ENCODE measurements at places on chromosomes 4 and X.

DNA sequence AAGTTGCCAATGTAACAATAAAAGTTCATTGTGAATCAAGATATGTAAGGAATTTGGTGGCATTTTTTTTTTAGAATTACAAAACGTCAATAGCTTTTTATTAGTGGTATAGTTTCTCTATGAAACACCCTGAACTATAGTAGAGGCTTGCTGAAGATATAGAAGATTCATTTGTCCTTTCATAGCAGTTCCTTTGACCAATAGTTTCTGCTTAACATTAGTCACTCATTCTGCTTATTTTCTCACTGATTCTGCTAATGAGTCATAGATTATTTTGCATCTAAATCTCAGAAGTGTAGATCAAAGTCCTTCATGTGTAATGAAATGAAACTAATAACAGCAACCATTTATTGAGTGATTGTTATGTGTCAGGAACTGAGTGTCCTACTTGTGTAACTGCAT, 205.0 kb upstream of the TET2 start:
- DNase-seq, result no peak

DNA sequence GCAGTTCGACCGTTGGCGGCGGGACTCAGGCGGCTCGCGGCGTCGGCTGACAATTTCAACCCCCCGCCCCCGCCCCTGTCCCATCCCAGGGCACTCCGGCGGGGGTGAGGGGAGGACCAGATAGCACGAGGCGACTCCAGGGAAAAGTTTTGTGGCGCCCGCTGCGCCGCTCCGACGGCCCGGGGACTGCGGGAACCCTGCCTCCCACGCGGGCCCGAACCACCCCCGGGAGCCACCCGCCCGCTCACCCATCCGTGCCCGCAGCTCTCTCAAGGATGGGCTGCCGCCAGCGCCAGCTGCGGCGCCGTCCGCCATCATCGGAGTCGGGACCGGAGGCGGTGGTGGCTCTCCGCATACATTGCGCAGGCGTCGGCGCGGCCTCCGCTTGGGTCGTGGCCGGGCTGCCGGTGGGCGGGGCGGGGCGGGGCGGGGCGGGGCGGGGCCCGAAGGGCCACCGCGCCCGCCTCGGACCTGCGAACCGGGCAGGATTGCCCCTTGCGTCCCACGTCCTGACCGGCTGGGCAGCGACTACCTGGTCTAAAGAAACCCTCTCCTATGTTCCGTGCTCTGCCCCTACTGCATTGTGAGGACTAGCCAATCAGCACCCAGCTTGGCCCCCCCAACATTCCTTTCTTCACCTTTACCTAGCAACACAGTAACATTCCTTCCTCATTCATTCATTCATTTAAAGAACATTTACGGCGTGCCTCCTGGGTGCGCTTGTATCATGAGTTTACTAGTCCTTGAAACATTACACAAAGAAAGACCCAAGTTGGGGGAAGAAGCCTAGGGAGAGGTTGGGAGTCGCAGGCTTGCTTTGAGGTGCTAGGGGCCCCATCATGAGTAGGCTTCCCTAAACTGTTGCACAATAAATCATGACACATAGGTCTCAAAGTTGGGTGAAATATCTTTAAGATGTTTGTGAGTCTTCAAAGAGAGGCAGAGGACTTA, at the start of gene MAP7D3:
MAP7D3 (minus strand) TSS at position 360 of the 951 bp plus-strand sequence; CDS start at position 318, 42 bp downstream.
- no peak for DNase-seq

DNA sequence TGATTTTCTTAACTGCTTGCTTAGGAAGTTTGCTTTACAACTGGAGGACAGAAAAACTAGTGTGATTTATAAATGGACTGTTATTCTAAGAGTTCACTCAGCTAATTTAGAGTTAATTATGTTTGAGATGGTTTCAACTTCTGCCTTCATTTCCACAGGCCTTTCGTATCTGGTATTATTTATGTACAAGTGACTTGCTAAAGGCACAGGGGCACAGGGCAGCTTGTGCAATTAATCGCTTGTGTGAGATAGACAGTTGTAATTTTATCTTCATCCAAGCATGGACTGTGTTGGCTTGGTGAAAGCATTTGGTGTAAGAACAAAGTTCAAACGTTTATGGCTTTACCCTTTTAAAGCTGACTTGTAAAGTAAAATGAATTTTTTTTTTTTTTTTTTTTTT, 38.3 kb downstream of the GPAT3 start:
- no peak for DNase-seq

DNA sequence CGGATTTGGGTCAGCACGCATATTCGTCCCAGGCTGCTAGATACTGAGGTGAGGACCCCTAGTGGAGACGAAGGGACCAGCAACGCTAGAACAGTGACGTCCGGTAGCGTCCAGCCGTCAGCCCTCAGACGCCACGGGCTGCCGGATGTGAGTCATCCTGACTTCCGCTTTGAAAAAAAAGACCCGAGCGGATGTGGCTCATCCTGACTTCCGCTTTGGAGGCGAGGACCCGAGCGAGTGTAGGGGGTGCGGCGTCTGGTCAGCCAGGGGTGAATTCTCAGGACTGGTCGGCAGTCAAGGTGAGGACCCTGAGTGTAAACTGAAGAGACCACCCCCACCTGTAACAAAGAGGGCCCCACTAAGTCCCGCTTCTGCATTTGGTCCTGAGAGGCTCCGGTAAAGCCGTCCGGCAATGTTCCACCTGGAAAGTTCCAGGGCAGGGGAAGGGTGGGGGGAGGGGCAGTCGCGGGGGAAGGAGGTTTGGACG, at the start of gene MAGEB2:
MAGEB2 (plus strand) TSS at position 207 of the 487 bp plus-strand sequence. CDS start 3,018 bp downstream, outside the sequence.
- no peak for DNase-seq

DNA sequence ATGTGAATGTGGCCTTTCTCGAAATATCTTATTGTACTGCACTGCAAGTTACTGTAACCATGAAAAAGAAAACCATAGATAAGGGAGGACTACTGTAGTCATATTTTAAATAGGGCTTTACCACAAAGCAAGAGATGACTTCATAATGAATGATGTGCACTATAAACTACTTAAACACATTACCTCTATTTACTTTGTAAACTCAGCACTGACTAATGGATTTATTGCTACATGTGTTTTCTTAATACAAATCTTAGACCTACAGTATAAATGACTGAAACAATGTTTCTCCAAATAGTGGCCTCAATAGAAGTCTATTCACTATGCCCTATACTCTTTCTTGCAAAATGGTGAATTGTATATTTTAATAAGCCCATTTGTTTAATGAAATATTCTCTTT, 61.1 kb downstream of the HDX start:
- no peak for DNase-seq

DNA sequence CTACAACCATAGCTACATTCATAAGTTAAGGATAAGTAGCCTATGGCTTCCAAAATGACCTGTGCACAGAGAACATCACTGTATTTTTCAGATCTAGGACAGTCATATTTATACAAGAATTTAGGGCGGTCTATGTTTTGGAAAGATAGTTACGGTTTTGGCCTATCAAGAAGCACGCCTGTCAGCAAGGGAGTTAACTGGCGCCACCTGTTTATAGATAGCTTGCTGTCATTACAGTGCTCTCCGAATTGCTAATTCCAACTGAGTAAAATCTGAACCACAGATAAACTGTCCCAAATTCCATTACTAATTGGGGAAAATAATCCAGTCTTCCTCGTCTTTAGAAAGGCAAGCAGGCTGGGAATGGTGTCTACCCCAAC, 646 bp downstream of the ABCB7 start:
- DNase-seq, result no peak

DNA sequence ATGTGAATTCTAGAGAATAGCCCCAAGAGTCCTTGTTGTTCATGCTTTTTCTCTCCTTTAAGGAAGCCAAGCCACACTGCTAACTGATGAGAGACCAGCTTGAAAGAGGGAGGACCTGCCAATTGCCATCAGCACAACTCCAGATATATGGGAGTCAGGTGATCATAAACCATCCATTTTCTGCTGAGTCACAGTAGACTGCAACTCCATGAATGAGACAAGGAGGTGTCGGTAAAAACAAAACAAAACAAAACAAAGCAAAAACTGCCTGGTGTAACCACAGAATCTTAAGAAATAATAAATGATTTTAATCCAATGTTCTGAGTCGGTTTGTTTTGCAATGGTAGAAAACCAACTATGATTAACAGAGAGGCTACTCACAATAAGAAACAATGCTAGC, 837.3 kb downstream of the PCDH7 start:
- DNase-seq, result no peak

- DNase-seq, result no peak
These were observed 170.9 kb downstream of the FRMPD4 start for GRCh38 chrX:12309040-12309743.

- no peak for DNase-seq
These were observed 8.0 kb downstream of the BGN start for GRCh38 chrX:153502796-153503195.

DNA sequence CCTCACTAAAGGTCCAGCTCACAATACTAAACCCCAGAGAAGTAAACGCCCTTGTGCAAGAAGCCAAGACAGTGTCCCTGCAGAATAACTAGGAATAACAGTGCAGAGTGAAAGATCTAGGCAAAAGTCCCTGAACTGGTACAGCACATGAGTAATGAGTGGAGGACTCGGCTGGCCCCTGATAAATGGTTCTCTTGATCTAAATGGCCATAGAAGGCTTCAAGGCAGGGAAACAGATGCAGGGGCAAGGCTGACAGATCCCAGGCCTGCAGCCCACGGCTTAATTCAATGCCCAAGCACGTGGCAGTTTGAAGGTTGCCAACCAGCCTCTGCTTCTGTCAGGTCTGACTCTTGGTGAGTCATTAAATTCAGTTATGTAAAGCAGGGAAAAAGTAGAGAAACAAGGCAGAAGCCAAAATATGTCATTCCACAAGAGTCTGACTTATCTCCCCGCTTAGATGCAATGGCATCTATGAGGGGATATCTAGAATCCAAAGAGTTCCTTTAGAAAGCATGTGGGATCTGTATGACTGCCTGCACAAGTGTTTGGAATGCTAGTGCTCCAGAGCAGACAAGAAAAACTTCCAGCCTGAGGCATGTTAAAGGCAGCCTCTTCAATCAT, 121.3 kb downstream of the PRDM5 start:
- no peak for DNase-seq

- no peak for DNase-seq
These were observed 259.2 kb downstream of the CFAP299 start for GRCh38 chr4:80594701-80595100.

GRCh38 chrX:121009764-121010163, 24.2 kb upstream of the CT47A1 start:
- no peak for DNase-seq

DNA sequence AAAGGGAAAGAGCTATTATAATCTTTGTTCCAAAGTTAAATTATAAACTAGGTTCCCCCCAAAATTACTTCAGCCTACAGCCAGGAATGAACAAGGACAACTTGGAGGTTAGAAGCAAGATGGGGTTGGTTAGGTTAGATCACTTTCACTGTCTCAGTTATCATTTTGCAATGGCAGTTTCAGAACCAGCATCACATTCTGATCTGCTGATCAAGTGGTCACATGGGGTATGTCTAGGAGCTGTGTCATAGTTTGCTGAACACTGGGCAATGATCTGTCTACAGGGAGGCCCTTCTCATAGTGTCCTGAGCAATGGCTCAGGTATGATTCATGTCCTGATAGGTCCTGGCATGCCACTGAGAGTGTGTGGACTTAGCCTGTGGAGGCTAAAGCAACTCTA, 41.6 kb upstream of the XIAP start:
- no peak for DNase-seq

DNA sequence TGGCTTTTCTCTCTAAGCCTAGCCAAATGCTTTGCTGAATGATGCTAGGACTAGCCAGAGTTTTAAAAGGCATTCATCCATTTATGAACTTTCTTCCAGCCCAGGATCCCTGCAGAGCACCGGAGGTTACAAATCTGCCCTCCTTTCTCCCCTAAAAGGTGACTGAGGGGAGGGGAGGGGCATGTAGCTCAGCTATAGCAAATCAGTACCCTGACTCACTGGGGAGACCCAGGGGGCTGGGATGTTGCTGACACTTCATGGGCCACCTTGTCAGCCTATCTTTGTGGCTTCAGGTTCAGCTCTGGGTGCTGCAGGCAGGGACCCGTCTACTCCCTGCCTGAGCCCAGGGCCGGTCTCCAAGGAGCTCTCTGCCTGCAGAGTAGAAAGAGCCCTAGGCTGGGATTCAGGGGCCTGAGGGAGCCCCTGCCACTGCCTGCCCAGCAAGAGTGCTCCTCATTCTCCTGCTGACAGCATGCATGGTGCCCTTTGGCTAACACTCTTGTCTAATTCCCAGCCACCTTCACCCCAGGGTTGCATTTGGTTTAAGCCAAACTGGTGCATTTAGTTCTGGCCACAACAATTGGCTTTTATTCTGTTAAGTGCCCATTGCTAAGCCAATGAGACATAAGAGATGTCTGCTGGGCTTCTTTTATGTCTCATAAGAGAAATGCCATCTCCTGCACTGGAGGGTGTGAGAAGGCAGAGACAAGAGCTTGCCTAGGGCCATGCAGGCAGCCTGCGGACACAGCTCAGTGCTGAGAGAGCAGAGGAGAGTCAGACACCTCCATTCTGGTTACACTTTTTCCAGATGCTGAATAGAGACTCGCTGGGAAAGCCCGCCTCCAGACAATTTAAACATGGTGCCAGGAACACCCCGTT, 11.9 kb upstream of the UBA6 start:
- no peak for DNase-seq

GRCh38 chr4:8438743-8439142, 1.8 kb downstream of the ACOX3 start:
- DNase-seq, result no peak

DNA sequence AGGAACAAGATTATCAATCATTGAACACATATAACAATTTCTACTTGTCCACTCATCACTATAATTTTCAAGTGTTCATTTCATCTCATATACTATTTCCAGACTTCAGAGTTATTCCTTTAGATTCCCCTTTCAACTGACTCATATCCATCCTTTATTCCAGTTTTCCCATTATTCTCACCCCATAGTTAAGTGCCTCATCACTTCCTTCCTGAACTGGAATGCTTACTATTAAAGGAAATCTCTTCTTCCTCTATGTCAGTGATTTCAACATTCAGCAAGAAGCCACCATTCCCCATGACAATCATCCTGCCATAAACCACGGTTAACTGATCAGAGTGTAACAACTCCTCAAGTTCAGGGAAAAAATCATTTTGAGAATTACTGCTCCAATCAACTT, 198.9 kb downstream of the FBXO8 start:
- no peak for DNase-seq

DNA sequence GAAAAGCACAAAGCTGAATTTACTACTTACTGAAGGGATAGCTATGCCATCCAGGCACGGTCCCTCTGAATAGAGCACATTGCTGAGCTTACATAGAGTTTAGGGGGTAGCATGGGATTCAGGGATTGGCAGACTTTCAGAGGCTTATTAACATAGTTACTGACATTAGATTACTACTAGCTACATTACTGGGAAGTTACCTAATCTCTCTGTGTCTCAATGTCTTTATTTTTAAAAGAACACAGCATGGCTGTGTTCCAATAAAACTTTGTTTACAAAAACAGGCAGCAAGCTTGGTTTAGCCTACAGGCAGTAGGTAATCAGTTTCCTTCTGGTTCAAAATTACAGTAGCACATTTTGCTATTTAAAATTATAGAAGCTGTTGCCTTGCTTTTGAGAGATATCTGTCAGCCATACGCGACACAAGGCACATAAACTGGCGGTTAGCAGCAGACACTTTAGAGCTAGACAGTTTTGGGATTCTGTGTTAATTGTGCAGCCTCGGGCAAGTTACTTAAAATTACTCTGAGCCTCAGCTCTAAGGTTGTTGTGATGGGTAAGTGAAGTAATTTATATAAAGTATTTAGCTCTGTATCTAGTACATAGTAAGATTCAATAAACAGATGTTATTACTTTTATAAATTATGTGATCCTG, 6.9 kb downstream of the KLHL8 start:
- DNase-seq, result no peak

Measured in activated CD8-positive, alpha-beta memory T cell treated with anti-CD3 and anti-CD28 coated beads for 1 hour (primary cell).